ENCODE measurements at places on chromosomes 1 and 21.
A peak's percentile ranks its signal among the peaks of the same experiment; 100 is the strongest.

GRCh38 chr1:153985941-153986761 is at the start of gene RAB13:
Gene RAB13 (minus strand): TSS chr1:153986339. CDS start chr1:153986236, 103 bp downstream.
- peak; percentile 48 for DNase-seq

DNA sequence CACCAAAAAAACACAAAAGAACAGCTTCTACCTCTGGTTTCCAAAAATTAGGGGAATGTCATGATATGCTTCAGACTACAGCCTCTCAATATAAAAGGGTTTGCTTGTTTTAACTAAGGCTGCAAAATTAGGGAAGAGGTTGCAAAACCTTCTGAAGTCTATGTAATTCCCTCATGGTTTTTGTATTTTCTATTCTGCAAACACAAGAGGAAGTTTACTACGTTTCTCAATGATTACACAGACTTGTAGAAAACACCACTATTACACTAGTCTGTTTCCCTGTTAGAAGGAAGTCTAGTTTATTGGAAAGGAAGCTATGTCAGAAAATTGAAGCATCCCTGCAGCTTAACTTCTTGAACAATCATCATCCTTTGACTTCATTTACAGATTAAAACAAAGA is 229.7 kb upstream of the FMN2 start:
- DNase-seq = no peak

DNA sequence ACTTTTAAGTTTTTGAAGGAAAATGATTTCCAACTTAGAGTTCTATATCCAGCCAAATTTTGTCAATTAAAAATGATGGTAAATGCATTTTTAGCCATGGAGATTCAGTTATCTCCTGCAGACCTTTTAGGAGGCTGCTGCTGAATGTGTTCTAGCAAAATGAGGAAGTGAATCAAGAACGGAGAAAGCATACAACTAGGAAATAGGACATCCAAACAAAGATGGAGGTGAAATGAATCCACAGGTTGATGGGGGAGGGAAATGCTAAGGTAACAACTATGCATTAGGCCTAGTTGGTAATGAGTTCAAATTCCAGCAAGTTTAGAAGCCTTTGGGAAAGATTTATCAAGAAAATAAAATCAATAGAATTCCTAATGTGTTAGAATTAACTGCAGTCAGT is 80.5 kb downstream of the FNBP1L start:
- DNase-seq = no peak

GRCh38 chr1:193437785-193438184 is 251.4 kb upstream of the B3GALT2 start:
- DNase-seq = no peak

- no peak for DNase-seq
Observed at GRCh38 chr1:25731148-25731547, 68.8 kb upstream of the SELENON start.

DNA sequence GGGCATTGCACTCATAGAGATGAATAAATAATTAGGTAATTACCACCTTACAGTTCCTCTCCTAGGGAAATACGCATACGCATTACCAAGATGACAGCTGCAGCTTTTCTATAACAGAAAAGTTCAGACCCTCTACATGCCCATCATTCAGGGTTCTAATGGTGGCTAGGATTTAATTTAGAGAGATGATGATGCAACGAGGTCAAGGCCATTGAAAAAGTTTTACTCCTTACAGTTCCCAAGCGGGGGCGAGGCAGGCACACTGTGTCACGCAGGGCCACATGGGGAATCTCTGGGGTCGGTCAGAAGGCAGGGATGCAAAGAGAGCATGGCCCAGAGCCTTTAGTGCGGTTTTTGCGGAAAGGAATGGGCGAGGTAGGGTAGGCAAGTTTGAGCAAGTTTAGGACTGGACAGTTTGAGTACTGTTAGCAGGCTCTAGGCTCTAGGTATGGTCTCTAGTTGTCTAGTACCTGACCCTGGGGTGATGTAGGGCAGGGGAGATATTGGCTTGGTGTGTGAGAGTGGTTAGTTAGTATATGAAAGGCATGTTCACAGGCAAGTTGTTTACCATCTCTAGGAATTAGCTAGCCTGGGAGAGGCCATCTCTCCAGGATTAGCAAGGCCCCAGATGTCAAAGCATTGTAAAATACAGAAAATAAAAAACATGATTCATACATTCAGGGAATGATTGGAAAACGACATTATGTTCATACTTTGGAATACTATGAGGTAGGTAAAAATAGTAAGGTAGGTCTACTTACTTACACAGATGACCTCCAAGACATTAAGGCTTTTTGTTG is 29.6 kb upstream of the ID3 start:
- no peak for DNase-seq

DNA sequence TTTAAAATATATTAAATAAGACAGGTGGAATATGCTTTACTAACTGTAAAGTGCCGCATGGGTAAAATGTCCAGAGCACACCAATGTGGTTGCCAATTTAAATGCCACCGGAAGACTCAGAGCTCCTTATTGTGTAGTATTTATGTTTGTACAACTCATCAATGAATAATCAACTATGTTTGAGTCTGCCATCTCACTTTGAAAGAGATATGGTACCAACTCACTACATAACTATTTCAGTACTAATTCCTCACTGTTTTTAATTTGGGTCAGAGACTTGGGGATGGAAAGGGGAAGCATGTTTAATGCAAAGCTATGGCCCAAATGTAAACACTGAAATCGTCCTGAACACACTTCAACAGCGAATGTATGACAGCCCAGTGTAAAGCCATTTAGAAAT is 144.8 kb downstream of the NR5A2 start:
- no peak for DNase-seq

DNA sequence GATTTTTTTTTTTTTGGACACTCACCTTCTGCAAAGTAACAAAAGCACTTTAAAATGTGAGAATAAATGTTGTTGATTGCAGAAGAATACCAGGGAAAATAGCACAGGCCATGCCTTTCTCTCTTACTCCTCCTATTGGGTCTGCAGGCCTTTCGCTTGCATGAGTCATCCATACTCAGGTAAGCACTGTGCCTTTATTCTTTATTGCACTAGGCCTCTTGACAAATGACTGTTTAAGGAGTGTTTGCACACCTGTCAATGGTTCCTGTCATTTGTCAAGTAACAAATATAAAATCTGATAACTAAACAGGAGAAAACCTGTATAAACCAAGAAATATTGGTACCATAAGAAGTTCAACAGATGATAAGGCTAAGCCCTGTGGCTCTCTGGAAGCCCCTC is 106.5 kb downstream of the RGS7 start:
- DNase-seq = no peak

- DNase-seq = peak; percentile 69
Observed at GRCh38 chr1:154352581-154353459, 27.5 kb downstream of the ATP8B2 start.

GRCh38 chr21:33171616-33172169 is 58.0 kb upstream of the IFNAR2 start:
- DNase-seq = no peak

GRCh38 chr1:45012639-45013278 is 705 bp downstream of the UROD start:
- DNase-seq = peak; percentile 65

GRCh38 chr1:23202263-23202749 is 15.0 kb downstream of the HTR1D start:
- no peak for DNase-seq

- DNase-seq = no peak
Observed at GRCh38 chr1:113088972-113089371, 16.0 kb downstream of the LRIG2 start.

DNA sequence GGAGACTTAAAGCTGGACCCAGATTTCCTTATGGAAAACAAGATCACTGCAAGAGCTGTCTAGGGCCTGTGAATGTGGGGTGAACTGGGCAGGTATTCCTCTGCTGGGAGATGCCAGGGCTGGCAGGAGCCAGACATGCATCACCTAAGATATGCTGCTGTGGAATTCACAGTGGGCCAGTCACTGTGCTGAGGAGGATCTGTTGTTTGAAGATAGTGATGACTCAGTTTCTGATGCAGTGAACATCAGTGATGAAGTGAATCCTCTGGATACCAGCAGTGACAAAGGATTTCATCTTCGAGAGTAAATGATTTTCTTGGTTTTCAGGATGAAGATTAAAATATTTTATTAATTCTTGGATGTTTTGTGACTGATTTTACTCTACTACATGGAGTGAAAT is 29.9 kb upstream of the CAMSAP2 start:
- DNase-seq = no peak

DNA sequence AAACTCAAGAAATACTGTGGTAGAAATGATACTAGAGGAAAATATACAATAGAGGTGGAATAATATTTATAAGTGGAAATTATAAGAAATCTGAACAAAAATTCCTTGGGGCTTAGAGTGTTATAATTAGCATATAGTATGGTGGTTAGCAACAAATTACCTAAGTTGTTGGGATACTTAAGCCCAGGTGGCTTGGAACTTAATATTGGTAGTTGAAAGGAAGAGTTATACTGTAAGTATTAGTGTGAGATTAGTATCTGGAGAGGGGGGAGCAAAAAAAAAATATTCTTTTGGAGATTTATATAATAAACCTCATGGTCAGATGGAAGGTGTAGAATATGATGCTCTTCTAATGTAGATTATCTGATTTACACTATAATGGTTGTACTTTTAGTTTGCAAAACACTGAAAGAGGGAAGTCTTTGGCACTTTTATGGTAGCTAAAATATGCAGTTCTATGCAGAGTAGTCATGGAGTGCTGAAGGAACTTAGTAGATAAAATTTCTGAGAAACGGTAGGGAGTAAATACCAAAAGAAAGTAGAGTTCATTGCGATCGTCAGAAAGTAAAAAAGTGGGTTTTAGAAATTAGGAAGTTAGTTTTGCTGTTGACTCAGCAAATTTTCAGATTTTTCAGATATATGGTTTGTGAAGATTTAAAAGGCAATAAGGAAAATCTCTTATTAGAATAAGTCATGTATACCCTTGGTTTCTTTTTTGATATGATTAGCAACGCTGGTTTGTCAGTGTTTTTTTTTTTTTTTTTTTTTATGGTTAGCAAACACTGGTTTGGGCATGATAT is 45.7 kb downstream of the MTF2 start:
- no peak for DNase-seq

- no peak for DNase-seq
Observed at GRCh38 chr1:156796340-156797097, 20.1 kb downstream of the SH2D2A start.

DNA sequence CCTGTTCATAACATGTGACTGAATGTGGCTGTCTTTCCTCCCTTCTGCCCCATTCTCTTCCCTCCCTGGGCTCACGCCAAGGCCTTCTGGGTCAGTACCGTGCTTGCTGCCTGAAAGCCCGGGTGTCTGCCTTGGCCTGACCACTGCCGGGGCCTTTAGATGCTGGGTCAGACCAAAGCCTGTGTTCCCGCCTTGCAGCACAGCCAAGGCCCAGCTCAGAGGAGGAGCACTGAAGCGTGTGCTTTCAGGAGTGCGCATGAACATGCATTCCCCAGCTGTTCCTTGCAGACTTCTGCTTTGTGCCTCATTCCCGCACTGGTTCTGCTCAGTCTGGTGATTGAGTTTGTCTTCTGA is 27.0 kb upstream of the SARS1 start:
- DNase-seq = no peak

GRCh38 chr1:226976276-226976977 is 36.3 kb downstream of the COQ8A start:
- no peak for DNase-seq

- DNase-seq = peak; percentile 59
Observed at GRCh38 chr21:43854773-43855633, 10.0 kb upstream of the AGPAT3 start.

DNA sequence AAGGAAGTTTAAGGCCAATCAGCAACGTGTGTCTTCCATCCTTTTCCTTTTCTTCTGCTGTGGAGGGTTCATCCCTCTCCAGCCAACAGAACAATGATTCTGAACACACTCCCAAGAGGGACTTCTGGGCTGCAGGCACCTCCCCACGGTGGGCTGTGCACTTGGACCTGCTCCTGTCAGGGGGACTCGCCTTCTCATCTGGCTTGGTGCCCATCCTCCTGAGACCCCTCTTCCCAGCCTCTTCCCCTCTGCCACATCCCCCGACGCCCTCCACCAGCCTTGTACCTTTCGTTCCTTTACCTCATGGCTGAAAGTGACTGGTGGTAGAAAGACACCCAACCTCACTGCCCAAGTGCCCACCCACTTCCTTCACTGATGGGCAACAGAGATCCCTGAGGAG is 26.0 kb upstream of the SLAMF9 start:
- DNase-seq = no peak

DNA sequence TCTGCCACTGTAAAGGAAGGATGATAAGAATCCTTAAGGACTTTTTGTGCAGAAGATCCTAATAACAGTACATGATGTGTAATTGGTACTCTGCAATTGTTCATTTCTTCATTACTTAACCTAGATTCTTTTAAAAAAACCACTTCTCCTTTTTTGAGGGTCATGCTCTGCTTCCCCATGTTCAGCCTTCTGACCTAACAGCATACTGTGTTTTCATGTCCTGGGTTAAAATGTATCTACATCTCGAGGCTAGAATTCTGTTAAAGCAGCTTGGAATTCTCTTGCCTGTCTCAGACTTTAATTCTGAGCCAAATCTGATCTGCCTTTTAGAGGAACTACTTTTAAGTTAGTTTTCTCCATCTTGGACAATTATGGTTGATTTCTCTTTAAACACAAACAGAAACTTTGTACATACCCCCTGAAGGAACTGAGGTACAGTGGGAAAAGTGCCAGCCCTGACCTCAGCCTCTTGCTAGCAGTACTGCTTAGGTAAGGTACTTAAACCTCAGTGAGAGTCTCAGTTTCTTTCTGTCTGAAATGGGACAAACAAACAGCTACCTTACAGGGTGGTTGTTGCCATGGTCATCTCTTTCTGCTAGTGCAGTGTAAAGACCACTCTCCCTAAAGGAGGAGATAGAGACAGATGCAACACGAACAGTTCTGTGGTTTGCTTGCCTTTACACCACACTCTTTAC is 103.2 kb upstream of the DYNLT5 start:
- no peak for DNase-seq

- no peak for DNase-seq
Observed at GRCh38 chr1:162206749-162207635, 137.5 kb downstream of the NOS1AP start.

GRCh38 chr1:228378090-228378872 is 28.4 kb downstream of the TRIM11 start:
- DNase-seq = peak; percentile 82

DNA sequence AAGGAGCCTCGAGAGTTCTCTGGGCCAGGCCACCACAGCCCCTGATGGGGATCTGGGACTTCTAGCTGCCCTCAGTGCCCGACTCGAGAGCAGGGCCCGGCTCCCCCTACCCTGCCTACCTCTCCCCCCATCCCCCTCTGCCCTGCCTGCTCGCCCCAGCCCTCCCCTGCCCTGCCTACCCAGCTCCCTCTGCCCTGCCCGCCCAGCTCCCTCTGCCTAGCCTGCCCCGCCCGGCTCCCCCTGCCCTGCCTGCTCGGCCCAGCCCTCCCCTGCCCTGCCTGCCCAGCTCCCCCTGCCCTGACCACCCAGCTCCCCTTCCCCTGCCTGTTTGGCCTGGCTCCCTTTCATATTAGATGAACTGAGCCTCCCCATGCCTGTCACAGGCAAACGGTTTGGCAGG is 117.4 kb upstream of the TMEM51 start:
- DNase-seq = no peak

GRCh38 chr1:171805395-171806115 is 24.1 kb downstream of the METTL13 start:
- DNase-seq = no peak

- DNase-seq = peak; percentile 61
Observed at GRCh38 chr1:33086384-33086850, 5.5 kb downstream of the AZIN2 start.

- no peak for DNase-seq
Observed at GRCh38 chr1:23924601-23925000, 11.4 kb upstream of the CNR2 start.

GRCh38 chr1:3821004-3821403 is 24.7 kb upstream of the LRRC47 start:
- no peak for DNase-seq

- peak; percentile 38 for DNase-seq
Observed at GRCh38 chr1:67700692-67701410, 15.8 kb downstream of the GADD45A start.

All from activated T-cell treated with anti-CD3 and anti-CD28 coated beads, Interleukin-2, amount 50 U/mL, for 48 hours (primary cell).